Fibroblast of skin of left biceps (primary cell): ENCODE measurements at places on chromosomes 2 and 18.

DNA sequence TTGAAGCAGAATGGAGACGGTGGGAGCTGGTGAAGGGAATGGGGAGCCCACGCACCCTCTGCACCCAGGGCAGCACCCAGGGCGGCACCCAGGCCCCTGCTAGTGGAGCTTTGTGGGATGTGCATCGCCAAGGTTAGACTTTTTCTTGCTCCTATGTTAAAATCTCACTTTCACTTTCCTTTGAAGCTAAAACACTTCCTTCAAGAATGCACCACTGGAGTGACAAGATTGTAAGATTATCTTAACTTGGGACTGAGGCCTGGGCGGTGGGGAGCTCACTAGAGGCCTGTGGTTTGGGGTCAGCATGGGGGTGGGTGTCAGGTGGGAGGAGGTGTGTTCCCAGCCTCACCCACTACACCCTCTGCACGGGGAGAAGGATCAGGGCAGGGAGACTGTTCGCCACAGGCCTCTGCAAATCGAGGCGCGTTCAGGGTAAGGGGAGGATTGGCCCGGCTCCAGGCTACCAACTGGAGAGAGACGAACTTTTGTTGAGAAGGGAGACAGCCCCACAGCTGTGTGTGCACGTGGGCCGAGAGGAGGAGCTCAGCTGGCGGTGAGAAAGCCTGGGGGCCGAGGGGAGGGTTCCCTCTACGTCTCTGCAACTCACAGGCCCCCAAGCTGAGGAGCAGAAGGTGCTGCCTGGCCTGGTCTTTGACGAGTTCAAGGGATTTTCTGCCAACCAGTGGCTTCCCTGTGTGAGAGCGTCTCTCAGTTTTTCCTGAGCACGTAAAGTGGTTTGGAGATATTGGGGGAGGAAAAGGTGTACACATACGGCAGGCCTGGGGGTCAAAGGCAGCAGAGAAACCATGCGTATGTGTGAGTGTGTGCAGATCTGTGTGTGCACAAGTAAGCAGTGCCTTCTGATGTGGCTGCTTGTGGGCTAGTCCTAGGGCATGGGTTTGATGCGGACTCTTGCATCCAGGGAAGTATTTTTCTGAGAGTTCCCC lies 147.7 kb downstream of the KLHL29 start:
- no peak for DNase-seq

GRCh38 chr2:120593921-120594686 lies 141.6 kb upstream of the GLI2 start:
- no peak for DNase-seq

DNA sequence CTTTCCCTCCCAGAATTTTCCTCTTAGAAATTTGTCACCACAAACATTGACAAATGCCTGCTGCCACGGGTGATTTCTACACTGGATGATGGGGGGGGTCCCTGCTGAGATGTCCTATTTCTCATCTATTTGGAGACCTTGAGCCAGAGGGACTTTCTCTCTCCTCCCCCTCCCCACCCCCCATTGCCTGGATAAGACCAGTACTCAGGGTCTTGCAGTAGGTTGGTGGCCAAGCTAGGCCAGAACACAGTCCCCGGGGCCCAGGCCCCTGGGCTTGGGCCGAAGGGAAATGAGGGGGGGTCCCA lies 560 bp upstream of the DUSP2 start:
- DNase-seq: no peak

GRCh38 chr2:237479747-237480146 lies 7.3 kb upstream of the MLPH start:
- no peak for DNase-seq

GRCh38 chr2:17958466-17959092 lies 80.1 kb downstream of the KCNS3 start:
- no peak for DNase-seq

DNA sequence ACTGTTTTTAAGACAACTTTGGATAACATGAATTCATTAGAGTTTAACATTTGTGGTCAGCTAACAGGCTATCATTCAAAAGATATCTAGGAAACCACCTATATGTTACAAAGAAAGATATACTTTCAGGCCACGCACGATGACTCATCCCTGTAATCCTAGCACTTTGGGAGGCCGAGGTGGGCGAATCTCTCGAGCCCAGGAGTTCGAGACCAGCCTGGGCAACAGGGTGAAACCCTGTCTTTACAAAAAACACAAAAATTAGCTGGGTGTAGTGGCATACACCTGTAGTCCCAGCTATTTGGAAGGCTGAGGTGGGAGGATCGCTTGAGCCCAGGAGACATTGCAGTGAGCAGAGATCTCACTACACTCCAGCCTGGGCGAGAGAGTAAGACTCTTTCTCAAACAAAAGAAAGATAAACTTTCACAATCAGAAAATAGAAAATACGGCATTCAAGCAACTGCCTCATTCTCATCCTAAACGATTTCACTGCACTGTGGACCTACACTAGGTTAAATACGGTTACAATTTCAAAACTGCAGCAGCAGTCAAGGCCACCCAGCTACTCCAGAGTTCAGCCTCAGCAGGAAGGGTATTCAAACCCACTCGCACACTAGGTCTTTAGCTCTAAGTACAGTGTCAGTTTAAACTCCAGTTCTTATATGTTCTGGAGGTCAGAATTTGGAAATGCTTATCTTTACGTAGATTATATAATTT lies 250.0 kb upstream of the SLC39A10 start:
- no peak for DNase-seq

DNA sequence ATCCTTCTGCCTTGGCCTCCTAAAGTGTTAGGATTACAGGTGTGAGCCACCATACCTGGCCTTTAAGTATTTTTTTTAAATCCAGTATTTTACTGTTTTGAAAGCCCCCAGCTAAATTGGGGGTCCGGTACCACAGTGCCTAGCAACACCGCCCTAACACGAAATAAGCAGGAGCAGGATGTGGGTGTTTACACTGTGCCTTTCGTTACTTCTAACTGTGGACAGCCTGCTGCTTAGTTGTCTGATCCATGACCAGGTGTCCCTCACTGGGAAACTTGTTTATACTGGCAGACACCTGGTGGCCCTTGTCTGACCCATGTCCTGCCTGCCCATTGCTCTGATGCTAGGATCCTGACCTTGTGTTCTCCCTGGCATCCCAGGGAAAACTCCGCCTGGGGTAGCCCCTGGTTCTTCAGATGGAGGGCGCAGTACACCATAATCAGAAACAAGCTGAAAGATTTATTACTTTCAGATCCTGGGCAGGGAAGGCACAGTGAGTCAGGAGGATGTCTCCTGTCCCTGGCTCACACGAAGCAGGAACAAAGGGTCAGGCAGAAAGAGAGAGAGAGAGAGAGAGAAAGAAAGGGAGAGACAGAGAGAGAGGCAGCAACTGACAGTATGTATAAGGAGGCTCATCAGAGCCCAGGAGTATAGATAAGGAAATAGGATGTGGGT lies 55.7 kb downstream of the NCAPH start:
- DNase-seq: no peak

DNA sequence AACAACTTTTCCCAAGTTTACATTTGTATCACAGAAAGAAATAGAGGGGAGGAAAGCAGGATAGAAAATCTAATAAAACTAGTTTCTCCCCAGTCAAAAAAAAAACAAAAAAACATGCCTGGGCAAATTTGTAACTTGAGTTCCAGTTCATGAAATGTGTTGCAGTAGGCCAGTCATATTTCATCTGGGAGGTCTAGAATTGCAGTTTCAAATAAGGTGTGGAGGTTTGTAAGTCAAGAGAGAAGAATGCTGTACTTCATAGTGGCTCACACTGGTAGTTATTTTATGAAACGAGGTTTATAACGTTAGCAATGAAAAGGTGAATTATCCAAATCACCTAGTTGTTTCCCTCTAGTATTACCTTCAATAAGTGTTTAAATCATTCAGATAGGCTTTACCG lies 1313.9 kb upstream of the SLC39A10 start:
- DNase-seq: no peak

GRCh38 chr2:99708231-99708630 lies 218.4 kb upstream of the REV1 start:
- no peak for DNase-seq

- no peak for DNase-seq
Measured at GRCh38 chr2:26017464-26018183, 16.3 kb upstream of the RAB10 start.

DNA sequence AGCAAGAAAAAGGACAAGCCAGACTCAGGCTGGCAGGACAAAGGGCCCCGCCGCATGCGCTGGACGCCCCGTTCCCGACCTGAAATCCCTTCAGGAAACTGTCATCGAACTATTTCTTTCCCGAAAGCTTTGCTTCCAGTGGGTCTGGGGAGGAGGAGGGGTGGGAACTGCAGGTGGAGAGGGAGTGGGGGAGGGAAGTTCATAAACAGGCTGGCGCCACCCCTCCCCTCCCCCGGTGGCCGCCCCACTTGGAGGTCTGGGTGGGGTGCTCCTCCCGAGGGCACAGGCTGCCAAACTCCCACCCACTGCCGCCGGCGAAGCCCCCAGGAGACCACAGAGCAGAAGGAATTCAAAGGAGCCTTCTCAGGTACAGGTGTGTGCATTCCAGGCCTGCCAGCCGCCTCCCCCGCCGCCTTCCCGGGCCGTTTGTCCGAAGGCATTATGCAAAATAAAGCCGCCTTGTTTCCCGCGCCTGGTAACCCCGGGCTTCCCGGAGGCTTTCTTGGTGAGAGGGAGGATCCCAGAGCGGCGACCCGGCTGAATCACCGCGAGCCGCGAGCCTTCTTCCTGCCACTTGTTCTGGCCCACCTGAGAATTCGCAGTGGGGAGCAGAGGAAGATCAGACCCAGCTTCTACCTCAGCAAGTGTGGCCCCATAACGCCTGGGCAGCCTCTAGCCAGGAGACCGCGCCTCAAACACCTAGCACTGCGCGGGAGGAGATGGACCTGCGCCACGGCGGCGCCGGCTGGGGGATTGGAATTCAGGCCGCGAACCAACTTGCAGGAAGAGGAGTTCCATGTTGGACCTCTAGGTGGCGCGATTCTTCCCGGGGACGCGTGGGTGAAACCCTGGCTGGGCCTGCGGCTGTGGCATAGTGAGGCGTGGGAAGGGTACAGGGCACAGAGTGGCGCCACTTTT lies 101.9 kb downstream of the FOXI3 start:
- DNase-seq: no peak

GRCh38 chr2:24496959-24497358 lies 5.9 kb downstream of the NCOA1 start:
- DNase-seq: no peak

- no peak for DNase-seq
Measured at GRCh38 chr2:226836548-226836885, 663 bp downstream of the RHBDD1 start.

- DNase-seq: no peak
Measured at GRCh38 chr2:153320879-153321278, 157.7 kb downstream of the RPRM start.

DNA sequence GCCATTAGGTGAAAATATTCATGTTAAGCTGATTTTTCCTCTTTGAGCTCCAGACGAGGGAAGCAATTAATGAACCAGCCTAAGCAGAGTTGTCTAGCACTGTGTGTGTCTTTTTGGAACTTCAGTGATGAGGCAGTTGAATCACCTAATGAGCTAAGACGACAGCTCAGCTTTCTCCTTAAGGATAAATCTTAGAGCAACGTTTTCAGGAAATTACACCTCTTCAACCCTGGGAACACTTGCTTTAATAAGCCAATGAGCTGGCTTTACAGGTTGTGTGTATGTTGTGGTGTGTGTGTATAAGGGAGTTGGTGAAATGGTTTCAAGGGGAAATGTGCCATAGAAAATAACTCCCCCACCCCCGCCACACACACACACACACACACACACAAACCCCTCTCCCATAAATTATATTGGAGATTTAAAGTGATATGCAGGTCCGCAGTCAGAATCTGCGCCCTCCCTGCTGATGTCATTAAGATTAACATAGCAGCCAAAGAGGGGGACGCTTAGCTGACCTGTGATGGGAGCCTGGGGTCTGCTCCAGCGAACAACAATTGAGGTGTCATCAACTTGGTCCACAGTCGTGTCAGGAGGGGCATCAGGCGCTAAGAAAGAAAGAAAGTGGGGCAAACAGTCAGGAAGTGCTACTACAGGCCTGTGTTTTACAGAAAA lies 28.1 kb downstream of the FN1 start:
- DNase-seq: no peak

DNA sequence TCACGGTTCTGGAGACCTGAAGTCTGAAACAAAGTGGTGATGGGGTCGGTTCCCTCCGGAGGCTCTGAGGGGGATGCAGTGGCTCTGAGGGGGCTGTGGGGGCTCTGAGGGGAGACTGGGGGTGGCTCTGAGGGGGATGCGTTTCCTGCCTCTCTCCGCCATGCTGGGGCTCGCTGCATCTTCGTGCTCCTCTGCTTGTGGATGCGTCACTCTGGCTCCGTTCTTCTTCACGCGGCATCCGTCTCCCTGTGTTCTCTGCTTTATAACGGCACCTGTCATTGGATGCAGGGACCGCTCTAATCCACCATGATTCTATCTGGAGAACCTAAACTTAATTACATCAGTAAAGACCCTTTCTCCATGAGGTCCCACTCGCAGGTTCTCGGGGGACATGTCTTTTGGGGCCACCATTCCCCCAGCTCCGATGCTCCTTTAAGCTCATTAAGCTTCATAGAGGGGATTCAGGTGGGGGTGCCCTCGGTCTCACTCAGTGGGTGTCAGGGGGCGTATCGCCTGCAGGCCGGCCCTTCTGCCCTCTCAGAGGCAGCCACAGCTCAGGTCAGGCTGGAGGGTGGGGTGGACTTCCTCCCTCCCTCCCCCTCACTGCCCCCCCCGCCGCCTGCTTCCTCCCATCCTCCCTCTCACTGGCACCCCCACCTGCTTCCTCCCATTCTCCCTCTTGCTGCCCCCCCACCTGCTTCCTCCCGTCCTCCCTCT lies 18.4 kb downstream of the RTP5 start:
- DNase-seq: no peak

DNA sequence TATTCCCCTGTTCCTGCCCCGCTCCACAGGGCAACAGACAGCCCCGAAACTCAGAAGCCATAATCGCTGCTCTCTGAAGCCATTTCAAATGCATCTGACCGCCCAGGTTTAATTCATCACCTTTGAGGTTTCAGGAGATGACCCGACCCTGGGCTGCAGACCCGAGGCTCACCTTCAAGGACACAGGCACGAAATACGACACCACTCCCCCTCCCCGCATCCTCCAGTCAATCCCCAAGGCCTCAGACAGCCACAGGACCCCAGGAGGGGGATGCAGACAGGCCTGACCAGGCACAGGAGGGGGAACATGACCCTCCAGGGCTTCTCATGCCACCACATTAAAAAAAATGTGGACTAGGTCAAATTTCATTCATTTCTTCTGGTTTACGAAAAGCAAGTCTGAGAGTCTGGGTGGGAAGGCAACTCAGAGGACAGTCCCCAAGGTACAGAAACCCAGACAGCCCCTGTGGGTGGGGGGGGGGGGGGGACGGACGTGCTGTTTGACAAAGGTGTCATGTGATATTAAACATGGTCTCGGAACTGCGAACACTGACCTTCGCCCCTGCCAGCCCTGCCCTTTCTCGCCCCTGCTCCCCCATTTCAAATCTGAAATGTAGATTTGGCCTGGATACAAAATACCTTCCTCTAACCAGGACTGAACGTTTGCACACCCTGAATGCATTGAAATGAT lies 142.9 kb downstream of the BCL11A start:
- DNase-seq: no peak

- DNase-seq: no peak
Measured at GRCh38 chr18:79940126-79940813, 11.2 kb downstream of the SLC66A2 start.
